ENCODE measurements at places on chromosomes 5 and 9.

GRCh38 chr5:57842364-57843058 is 359.9 kb upstream of the ACTBL2 start:
- no peak for DNase-seq

DNA sequence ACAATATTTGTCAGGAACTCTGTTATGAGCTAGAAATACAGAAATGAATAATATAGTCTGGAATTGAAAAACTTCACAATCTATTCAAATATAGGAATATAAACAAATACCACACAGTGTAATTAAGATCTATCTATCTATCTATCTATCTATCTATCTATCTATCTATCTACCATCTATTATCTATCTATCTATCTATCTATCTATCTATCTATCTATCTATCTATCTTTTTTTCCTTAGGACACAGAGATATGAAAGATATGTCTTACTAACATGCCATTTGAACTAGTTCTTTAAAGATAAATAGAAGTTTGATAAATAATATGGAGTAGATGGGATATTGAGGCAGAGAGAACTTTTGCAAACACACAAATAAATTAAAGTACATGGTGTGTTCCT is 357.8 kb downstream of the PARP8 start:
- DNase-seq: no peak

DNA sequence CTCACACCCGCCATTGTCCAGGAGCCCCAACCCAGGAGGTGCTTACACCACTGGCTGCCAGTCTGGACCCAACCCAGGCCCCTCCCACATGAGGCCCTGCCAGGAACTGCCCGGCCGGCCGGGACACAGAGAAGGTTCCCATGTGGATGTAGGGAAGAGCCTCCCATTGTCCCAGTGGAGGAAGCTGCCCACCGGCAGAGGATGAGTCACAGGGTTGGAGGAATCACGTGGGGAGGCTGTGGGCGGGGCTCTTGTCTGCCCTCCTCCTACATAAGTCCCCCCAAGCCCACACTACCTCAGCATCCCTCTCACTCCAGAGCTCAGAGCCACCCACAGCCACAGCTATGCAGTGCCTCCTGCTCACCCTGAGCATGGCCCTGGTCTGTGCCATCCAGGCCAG is 26.1 kb downstream of the PAEP start:
- no peak for DNase-seq

DNA sequence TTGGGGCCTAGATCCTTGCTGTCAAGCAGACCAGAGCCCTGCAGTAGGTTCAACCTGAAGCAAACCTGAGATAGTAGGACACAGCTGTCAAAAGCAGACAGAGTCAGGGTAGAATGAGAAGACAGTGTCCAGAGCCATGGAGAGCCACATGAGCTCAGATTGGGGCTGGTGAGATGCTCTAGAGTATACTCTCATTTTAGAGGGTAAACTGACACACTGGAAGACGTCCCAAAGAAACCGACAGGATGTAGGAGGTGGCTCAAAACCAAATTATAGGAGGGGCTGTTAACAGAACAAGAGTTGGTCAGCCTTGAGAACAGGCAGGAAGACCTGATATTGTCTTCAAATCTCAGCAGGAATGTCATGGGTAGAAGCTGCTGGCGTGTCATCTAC is 11.5 kb downstream of the CCDC69 start:
- DNase-seq: no peak

- DNase-seq: no peak
These were observed 433.1 kb upstream of the DMAC1 start for GRCh38 chr9:8232726-8233125.

DNA sequence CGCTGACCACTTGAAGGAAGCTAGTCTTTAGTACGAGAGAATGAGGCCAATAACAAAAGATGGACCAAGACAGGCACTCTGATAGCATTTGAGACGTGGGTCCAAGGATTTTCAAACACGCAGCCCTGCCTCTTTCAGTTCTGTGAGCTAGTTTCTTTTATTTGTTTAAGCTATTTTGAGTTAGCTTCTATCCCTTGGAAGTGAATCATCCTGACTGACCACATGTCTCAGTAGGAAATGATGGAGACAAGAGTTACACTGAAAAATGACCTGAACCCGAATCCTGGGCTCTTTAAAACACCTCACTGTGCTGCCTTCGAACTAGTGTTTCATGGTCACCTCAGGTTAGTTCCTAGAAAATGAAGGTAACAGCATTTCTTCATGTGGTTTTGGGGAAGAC is 9.9 kb downstream of the TEK start:
- DNase-seq: no peak

DNA sequence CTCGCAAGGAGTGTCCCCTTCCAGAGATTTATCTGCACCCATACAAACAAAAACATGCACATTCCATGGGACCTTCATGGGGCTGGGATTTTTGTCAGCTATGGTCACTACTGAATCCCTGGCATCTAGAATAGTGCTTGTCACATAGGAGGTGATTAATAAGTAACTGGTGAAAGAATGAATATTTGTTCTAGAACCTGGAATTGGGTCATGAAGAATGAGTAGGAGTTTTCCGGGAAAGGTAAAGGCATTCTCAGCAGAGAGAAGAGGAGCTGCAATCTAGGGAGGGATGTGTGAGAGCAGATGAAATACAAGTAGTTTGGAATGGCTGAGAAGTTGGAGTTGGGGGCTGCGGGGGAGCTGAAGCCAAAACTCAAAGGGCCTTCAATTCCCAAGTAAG is 2.8 kb upstream of the LMAN2 start:
- no peak for DNase-seq
